ENCODE measurements at places on chromosomes 7 and 10.

GRCh38 chr10:132645247-132645530, 107.6 kb downstream of the INPP5A start:
- DNase-seq: no peak

GRCh38 chr10:7541137-7542087, 125.4 kb downstream of the ITIH5 start:
- DNase-seq: no peak

GRCh38 chr7:49766966-49767365, 6.5 kb upstream of the VWC2 start:
- DNase-seq: no peak

- DNase-seq: no peak
Measured at GRCh38 chr10:13399236-13399635, 51.1 kb upstream of the SEPHS1 start.

All from HFF-Myc (cell line).